Activated CD4-positive, alpha-beta memory T cell treated with anti-CD3 and anti-CD28 coated beads for 36 hours (primary cell): ENCODE measurements at places on chromosomes 6 and 20. TPM values are rescaled to one million over a fixed set of nuclear protein-coding genes. Genes with fewer than 3 reads are reported as not detected.

HAO1 gene
- not detected for total RNA-seq

CLPSL1 gene
- total RNA-seq: not detected

AVP gene
- not detected for total RNA-seq

PAX1 gene
- not detected for total RNA-seq

GRCh38 chr6:35804996-35805736 is at the start of gene LHFPL5:
LHFPL5 (plus strand) TSS chr6:35805352; CDS start chr6:35805671, 319 bp downstream.
- DNase-seq: peak; percentile 59

OR2J1 gene
- total RNA-seq: not detected

DNA sequence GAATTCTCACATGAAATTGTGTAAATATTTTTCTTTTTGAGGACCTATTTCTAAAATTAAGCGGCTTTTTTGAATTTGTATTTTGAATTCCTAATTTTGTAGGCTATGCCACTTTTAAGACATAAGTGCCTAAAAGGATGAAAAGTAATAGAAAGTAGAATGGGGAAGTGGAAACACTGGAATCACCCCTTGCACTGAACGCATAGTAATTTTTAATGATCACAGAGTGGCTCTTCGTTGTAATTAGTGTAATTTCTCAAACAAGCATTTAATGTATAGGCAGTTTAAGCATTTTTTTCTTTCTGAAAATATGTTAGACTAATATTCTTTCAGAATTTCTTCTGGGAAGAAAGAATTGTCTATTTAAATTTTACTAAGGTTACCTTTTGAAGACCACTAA is 73.2 kb downstream of the ARID1B start:
- DNase-seq: no peak

- DNase-seq: no peak
Measured at GRCh38 chr6:135116571-135116970, 61.9 kb upstream of the HBS1L start.

DNA sequence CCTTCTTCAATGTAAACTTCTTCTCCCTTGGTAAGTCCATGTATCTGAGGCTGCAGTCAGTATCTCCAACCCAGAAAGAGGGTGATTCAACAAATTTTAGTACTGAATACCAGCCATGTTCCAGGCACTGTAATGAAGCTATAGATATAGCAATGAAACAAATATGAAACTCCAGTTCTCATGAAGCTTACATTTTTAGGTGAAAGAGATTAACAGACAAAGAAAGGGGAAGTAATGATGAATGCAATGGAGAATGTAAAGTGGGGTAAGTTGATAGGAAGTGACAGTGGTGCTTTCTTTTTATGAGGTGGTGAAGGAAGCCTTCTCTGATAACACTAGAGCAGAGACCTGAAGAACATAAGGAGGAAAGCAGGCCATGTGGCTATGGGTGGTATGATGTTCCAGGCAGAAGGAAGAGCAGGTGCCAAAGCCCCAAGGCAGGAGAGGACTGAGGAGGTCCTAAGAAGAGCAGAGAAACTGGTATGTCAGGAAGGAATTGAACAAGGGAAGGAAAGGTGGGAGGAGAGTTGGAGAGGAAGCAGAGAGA is 143.6 kb downstream of the TFAP2B start:
- DNase-seq: no peak
